Activated naive CD8-positive, alpha-beta T cell treated with anti-CD3 and anti-CD28 coated beads, Interleukin-2, amount 10 ng/mL, durations not matched to agents 7 days and 5 days (primary cell): ENCODE measurements at places on chromosomes 2 and 18. TPM values are rescaled to one million over a fixed set of nuclear protein-coding genes. Genes with fewer than 3 reads are reported as not detected.

ABCB11 gene
- total RNA-seq, result 0.28 TPM

- no peak for DNase-seq
Measured at GRCh38 chr2:9905413-9905812, 46.1 kb upstream of the GRHL1 start.

LYPD6B gene
- total RNA-seq, result not detected

GRCh38 chr2:200308546-200309295 lies 2.2 kb downstream of the SPATS2L start:
- DNase-seq, result no peak

TFCP2L1 gene
- 0.03 TPM for total RNA-seq

DNA sequence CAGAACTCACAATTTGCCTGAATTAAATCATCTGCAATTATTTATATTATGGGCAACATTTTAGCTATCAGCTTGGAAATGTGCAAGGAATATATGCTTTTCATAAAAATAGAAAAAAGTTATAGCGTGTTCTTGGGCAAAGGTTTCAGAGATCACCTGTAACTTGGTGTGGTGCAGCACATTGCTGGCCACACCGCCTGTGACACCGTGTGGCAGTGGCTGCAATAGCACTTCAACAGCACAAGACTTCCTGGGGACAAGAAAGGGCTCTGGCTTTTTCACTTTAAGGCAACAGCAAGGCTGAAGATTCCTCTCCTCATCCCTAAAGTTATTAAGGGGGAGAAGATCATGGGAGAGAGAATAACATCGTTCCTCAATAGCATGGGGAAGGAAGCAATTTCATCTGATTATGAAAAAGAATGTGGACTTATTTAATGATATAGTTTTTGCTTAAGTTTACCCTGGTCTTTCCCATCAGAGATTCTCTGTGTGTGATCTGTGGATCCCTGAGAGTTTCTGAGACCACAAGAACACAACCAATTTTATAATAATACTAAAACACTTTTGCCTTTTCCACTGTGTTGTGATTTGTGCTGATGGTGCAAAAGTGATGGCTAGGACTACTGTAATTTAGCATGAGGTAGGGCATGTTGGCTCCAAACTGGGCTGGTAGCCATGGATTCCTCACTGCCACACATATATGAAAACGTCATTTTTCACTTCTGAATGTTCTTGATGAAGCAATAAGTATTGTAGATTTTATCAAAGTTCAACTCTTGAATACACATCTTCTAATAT lies 15.0 kb upstream of the SERPINB3 start:
- no peak for DNase-seq
